ENCODE measurements at places on chromosomes 7 and 10. TPM values are rescaled to one million over a fixed set of nuclear protein-coding genes. Genes with fewer than 3 reads are reported as not detected.

- no peak for DNase-seq
Measured at GRCh38 chr10:7738536-7739407, 35.7 kb downstream of the ITIH2 start.

DNA sequence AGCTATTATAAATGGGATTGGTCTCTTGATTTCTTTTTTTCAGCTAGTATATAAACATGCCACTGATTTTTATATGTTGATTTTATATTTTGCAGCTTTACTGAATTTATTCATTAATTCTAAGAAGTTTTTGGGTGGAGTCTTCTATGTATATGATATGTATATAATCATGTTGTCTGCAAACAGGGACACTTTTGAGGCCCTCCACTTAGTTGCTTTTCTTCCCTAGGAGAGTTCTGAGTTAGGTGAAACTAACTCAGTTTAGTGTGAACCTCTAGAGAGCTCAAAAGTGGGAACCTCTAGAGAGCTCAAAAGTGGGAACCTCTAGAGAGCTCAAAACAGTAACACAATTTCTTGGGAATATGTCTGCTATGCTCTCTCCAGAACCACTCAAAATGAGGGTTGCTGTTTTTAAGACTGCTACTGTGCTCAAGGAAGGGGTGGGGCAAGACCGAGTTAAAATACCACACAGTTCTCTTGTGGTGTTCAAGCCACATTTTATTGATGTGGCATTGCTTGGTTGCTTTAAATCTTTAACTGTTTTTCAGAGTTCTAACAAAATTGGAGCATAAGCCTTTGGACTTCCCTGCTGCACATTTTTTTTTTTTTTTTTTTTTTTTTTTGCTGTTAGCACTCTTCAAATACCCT is 13.2 kb downstream of the CCDC7 start:
- DNase-seq: no peak

DNA sequence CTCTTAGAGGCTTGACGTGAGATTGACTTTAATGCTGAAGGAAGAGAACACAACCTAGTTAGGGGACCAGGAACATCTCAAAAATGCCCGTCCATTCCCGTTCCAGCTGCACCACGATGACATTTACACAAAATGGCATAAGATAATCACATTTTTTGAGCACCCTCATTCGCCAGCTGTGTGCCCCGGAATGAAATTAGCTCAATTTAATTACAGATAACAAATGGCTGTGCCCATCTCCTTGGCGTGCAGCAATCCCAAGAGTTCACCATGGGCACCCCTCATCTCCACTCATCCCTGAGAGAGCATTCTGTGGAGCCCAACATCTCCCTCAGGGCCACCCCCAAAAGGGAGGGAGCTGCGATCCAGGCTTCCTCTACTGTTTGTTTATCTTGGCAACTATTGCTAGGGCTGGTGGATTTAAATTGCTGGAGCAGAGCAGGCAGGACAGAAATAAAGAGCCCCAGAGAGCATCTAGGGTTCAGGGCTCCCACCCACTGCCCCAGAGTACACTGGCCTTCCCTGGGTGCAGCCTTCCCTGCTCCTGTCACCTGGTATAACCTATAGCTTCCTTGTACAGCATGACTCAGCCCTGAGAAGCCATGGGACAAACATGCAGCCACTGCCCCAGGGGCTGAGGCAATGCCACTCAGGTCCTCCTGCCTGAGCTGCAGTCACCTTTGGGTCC is 263.5 kb downstream of the ZEB1 start:
- peak; percentile 36 for DNase-seq

GRCh38 chr7:139854124-139854511 is 25.1 kb downstream of the TBXAS1 start:
- no peak for DNase-seq

DNA sequence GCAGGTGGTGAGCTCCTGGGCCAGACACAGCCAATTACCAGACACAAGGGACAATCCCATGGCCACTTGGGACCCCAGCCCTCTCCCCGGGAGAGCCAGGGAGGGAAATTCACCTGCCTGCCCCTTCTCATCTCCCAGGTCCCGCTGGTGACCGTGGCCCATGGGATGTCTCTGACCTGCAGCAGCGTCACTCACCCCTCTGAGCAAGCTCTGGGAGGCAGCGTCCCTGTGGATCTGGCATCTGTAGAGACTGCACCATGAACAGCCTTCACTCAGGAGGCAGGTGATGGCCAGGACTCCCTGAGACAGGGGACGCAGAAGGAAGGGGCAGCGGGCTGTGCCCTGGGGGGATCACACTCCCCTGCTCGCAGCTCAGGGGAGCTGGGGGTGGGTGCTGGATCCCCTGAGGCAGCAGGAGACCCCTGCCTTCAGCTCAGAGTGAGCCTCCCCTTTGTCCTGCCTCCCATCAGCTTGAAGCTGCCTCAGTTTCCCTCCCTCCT is 90.8 kb downstream of the FOXL3 start:
- DNase-seq: no peak

DNA sequence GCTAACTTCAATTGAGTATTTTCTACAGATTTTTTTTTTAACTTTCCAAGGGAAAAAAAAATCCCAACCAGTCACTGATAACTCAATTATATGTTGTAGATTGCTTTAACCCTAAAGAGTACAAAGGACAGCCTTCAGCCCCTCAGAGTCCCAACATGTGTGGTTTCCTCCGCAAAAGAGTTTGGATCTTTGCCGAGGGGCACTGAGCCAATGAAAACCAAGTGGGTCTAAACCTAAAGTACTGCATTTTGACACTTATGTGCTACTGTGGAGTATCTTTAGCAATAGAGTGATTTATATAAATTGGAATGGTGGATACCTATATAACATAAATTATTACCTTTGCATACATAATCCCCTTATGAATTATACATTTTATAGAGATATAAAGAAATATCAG is 91.5 kb downstream of the SEMA3D start:
- DNase-seq: no peak

DNA sequence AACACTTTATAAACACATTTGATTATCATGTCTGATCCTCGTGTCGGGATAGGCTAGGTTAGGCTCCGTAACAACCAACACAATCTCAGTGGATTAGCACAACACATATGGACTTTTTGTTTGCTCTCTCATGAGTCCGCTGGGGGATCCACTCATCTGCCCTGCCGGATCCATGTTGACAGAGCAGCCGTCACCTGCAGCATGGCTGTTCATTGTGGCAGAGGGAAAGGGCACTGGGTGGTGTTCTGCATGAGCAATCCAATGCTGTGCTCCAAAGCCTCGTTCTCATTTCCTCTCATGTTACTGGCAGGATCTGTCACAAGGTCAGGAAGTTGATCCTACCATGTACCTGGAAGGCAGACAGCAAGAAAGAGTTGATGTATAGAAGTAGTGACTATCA is 62.5 kb upstream of the RAPGEF5 start:
- no peak for DNase-seq

DNA sequence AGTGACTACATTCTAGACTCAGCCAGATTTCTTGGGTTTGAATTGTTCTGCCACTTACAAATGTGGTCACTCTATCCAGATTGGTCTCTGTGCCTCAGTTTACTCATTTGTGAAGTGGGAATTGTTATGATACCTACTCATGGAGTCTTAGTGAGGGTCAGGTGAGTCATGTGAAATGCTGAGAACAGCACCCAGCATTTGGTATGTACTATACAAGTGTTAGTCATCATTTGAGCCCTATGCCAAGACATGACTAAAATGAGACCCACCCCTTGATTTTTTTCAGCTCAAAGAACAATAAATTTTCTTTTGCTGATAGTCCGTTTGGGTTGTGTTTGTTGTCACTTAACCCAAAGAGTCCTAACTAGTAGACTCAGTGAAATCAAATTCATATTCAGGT is 92.8 kb downstream of the CHN2 start:
- DNase-seq: no peak

GRCh38 chr10:60806921-60807320 is 28.6 kb downstream of the CDK1 start:
- DNase-seq: no peak

DNA sequence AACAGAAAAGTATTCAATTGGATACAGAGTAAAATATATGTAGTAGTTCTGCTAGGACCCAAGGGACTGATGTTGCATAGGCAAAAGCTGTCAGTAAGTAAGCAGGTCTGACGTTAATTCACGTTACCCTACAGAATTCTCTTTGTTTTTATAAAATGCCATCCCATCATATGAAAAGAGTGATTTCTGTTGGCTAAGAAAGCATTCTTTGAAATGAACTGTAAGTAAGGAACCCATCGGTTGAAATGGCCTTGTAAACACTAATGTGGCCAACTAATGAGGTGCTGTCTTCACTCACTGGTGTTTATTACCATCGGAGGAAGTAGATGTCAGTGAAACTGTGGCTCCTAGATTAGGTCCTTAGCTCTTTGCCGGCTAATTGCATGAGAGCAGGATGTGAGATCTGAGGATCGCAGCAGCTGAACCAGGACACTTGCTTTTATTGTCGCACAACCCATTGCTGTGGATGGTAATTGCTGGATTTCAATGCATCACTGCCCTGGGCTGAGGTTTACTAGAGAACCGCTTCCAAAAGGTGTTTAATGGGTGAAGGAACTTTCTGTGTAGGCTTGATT is 49.5 kb downstream of the UBE3C start:
- DNase-seq: no peak

DNA sequence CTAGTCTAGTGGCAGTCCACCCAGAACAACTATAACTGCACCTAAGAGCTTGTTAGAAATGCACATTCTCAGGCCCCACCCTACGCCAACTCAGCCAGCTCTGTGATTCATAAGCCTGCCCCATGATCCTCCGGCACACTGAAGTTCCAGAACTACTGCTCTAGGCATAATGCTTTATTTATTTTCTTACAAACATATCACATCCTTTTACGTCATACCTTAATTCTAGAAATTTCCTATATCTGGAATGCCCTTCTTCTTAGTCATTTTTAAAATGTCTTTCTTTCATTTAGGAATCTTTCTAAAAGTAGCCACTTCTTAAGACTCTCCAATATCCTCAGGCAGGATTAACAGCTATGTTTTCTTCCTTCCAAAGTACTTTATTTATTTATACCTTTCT is 480.1 kb downstream of the INHBA start:
- DNase-seq: no peak

The GOLGA7B gene
- polyA plus RNA-seq: 1.1 TPM

The SVIL gene
- polyA plus RNA-seq: 42.1 TPM

The CYP2E1 gene
- 2.0 TPM for polyA plus RNA-seq

The C10orf53 gene
- not detected for polyA plus RNA-seq

The ITGA8 gene
- polyA plus RNA-seq: 50.5 TPM

The CACNA2D1 gene
- polyA plus RNA-seq: 25.4 TPM
